Activated T-cell treated with anti-CD3 and anti-CD28 coated beads, Interleukin-2, amount 50 U/mL, for 1 hour (primary cell): ENCODE measurements at places on chromosomes 5 and 9.

GRCh38 chr9:89808756-89809181, 204.0 kb downstream of the GADD45G start:
- no peak for DNase-seq

- DNase-seq, result peak; percentile 59
Measured at GRCh38 chr9:33719581-33720374, 75.6 kb upstream of the PRSS3 start.

DNA sequence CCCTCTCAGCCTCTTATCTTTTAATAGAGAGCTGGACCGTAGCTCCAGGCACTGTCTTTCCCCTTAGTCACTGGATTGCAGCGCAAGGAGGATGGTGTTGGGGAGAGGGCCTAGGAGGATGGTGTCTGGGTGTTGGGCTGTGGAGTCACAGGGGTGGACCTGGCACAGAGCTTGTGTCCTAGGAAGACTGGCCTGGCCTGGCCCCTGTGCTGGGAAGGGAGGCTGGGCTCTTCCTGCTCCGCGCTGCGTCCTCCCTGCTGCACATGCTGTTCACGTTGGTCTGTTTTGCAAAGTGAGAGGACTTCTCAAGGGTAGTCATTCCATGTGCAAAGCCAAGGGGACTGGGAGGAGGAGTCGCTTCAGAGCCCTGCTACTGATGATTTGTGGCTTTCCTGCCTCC, 123.9 kb downstream of the EHMT1 start:
- no peak for DNase-seq

GRCh38 chr5:93311881-93312280, 269.1 kb downstream of the NR2F1-AS1 start:
- DNase-seq, result no peak

DNA sequence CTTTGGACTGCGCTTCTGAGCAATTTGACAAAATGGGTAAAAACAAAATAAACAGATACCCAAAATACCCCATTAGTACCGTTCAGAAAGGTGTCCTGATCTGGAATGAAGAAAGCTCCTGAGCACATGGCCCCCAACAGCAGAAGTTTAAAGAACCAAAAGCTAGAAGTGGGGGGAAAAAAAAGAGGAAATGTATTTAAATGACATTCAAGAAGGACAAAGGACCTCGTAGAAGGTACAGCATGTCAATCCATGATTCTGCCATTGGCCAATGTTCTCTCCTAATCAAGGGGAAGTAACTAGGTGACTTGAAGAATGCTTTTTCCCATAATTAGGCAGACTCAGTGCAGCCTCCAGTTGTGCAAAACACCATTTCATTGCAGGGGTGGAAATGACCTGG, 78.6 kb downstream of the SERINC5 start:
- DNase-seq, result no peak

- no peak for DNase-seq
Measured at GRCh38 chr9:16282216-16282615, 588.3 kb downstream of the BNC2 start.

GRCh38 chr5:17069995-17070511, 134.0 kb upstream of the MYO10 start:
- no peak for DNase-seq

GRCh38 chr9:3243683-3244082, 282.1 kb downstream of the RFX3 start:
- DNase-seq, result no peak

DNA sequence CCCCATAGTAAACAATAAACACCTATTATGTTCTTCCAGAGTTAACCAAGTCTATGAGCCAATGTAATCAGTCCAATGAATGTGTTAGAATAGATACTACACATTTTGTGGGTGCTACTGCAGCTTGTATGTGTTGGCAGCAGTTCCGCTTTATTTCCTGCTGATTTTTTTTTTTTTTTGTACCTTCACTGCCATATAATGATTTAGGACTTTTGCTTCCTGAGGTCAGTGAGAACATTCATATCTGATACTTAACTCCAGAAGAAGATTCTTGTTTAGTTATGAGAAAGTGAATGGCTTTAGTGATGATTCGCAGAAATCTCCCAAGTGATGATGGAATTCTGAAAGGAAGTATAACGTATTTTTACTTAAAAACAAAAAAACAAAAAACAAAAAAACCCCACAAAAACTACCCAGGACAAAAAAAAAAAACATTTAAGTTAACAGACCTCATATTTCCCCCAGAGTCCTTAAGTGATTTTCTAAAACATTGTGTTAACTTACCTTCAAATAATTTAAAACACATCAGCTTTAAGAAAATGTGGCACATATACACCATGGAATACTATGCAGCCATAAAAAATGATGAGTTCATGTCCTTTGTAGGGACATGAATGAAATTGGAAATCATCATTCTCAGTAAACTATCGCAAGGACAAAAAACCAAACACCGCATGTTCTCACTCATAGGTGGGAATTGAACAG, 24.7 kb upstream of the LMNB1 start:
- no peak for DNase-seq

DNA sequence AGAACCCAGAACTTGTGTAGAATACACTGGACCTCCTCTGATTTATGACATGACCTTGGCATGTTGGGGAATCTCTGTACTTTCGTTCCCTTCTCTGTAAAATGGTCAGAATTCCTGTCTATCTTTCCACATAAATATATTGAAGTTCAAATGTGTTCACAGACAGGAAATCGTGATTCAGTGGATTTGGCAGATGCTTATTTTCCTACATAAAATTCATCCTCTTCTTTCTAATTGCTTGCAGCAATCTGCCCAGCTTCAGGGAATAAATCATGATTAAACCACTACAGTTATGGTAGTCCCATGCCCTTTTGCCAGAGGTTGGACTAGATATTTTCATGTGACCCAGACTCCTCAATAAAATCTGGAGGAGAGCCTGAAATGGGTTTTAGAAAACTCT, 52.1 kb upstream of the ARL15 start:
- no peak for DNase-seq

DNA sequence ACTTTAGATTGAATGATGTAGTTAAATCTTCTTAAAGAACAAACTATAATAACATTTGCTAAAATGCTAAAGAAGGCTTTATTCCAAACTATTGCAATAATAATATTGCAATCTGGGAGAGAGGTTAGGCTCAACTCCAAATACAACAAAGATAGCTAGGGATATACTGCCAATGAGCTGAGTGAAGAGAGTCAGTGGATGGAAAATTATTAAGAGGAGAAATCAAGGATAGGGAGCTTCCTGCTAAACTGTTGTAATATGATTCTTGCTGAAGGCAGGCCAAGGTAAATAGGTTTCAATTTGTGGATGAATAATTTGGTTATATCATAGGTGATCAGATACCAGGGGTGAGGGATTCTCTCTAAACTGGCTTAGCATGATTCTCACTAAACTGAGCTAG, 1651.5 kb downstream of the EFNA5 start:
- DNase-seq, result no peak

DNA sequence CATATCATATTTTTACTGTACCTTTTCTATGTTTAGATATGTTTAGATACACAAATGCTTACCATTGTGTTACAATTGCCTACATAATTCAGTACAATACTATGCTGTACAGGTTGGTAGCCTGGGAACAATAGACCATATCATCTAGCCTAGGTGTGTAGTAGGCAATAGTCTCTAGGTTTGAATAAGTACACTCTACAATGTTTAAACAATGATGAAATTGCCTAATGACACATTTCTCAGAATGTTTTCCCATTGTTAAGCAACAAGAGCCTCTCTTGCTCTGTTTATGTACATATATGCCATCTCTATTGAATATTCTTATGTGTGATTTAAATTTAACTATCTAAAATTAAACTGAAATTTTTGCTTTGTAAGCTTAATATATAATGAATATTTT, 209.6 kb upstream of the ST8SIA4 start:
- DNase-seq, result no peak

DNA sequence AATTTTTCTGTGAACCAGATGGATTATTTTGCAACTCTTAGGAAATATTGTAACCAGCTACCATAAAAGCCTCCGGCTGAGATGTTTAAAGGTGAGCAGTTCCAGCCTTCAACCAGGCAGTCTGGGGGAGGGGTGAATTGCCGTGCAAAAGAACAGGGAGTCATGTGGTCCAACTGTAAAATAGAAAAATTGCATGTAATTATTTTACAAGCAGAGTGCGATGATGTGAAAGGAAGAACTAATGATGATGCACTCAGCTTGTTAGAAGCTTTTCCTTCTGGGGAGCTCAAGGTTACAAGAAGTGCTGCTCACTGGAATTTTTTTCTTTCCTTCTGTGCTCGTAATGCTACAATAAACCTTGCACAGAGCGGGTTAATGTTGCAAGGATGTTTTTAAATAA, 188.7 kb upstream of the ITGA1 start:
- DNase-seq, result no peak

DNA sequence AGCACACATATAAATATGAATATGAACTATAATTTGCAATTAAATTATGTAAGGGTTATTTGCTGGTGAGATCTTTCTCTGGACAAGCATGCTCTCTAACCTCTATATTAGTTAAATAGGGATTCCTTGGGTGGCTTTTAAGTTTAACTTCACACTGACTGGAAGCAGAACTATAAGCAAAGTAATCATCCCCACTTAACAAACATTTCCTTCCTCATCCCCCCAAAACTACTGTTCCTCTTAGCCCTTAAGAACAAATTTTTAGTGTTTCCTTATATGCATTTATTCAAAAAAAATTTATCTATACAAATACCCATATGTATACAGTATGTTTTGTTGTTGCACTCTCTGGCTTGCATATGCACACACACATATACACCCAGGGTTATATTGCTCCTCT, 512.1 kb upstream of the MEF2C start:
- DNase-seq, result no peak

- DNase-seq, result no peak
Measured at GRCh38 chr9:77978086-77978781, 53.4 kb downstream of the GNAQ start.

DNA sequence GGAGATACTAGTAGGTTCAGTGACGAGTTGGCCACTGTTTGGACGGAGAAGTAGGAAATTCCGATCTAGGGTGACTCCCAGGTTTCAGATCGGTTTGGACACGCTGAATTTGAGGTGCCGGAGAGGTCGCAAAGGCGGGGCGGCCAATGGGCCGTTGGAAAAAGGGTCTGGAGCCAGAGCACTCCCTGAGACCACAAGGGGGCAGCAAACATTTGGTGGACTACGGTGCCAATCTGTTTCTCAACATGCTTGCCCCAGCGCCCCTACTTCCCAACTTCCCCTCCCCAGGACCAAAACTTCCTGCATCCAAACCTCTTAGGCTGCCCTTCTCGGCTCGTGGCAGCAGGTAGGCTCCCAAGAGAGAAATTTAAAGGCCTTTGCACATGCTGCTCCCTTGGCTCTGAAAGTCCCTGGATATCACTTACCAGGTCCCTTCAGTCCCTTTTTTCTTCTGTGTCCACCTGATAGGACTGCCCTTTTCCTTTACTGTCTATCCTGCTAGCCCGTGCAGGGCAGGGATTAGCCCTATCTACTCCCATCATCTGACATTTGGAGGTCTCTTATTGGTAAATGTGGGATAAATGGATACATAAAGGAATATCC, 992 bp upstream of the RPP25L start:
- peak; percentile 68 for DNase-seq

DNA sequence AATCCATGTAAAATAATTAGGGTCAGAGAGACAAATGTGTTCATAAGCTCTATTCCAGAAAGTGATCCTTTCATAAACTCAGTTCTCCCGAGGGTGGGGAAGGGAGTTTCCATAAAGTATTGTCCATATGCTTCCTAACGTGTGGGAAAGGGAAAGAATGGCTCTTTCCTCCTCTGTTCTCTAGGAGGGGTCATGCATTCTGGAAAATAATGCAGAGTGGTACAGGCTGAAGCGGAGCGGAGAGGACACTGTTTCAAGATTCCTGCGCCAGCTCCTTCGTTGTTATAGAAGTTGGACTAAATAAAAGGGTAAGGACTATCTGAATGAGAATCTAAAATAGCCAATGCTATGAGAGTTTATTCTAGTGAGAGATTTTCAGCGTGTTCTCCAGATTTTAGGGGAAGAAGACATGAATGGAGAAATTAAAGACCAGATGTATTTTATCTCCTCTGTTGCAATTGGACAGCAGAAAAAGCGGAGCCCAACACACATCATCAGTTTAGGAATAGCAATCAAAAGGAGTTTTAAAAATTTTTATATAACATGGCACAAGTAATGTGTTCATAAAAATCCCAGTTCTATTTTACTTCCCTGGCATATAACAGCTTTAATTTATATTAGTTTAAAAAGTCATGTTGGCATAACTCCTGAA, 166.9 kb upstream of the MPDZ start:
- DNase-seq, result no peak

GRCh38 chr5:133259199-133259997, 207.6 kb downstream of the HSPA4 start:
- DNase-seq, result no peak

DNA sequence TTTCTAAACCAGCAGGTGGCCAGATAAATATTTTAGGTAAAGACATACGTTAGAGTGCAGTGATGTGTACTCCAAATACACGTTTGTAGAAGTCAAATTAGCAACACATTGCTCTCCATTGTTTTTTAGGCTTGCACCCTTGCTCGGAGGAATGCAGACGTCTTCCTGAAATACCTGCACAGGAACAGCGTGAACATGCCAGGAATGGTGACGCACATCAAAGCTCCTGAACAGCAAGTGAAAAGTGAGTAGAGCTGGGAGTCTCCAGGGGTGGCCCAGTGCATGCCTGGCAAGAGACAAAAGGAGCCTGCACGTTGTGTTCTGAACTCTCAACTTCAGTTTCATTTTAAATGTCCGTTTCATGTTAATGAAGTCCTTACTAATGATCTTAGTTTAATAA, 207.5 kb upstream of the OTULINL start:
- DNase-seq, result no peak

DNA sequence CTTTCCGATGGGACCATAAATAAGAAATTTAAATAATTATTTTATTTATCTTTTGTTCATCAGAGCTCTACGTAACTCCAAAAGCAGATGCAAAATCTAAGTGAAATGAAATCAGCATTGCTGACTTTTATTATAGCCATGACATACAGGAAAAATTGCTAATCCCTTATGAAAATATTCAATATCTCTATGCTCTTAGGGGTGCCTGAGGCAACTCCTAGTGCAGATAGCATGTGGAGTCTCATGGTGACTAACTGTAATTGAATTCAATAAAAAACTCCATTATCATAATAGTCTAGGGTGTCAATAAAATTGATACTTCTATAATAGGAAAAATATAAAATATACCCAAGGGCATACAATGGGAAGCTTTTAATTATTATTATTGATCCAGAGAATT, 42.6 kb downstream of the SLC24A2 start:
- no peak for DNase-seq

DNA sequence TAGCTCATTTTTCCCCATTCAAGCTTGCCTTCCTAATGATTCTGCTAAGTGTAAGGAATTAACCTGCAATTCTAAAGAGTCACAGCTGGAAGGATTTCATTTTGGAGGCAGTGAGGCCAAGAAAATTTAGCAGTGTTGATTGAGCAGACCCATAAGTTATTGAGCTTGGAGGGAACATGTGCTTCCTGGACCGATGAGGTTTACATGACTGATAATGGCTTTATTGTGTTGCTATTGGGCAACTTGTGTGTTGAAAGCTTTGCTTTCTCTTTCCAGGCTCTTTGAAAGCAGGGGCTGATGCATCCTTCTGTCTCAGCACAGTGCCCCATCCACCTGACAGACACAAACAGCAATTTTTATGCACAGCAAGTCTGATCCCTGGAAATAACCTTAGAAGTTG, 398.9 kb upstream of the PCSK5 start:
- no peak for DNase-seq
